ENCODE measurements at places on chromosomes 5 and 9.

DNA sequence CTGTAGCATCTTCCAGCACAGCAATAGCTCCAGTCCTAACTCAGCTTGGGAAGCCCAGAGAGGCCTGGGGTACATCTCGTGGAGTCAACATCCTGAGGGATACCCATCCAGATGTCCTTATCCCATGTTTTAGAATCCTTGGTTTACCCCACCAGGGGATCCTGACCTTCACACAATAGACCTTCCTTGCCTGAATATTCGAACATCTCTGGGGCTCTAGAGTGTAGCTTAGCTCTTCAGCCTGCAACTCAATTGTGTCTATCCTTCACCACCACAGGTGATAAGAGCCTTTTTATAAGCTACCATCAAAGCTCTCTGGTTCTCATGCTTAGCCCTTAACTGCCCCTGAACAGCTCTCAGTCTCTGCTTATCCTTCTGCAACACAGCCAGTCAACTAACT is 7.5 kb upstream of the RALGPS1 start:
- no peak for DNase-seq

DNA sequence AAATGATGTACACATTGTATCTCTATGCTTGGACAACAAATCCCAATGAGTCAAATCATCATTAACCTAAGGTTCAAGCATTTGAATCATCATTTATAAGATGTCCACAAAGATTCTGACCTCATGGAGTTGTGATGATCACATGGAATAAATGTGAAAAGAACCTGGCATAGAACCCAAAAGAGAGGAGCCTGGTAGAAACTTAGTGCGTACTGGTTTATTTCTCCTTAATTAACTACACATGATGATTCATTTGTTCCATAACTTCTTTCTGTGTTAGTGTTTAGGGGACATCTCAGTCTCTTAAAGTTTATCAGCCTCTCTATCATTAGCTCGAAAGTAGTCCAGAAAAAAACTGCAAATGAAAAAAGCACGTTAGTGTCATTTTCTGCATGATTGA is 411.6 kb downstream of the BRINP1 start:
- peak; percentile 75 for DNase-seq

DNA sequence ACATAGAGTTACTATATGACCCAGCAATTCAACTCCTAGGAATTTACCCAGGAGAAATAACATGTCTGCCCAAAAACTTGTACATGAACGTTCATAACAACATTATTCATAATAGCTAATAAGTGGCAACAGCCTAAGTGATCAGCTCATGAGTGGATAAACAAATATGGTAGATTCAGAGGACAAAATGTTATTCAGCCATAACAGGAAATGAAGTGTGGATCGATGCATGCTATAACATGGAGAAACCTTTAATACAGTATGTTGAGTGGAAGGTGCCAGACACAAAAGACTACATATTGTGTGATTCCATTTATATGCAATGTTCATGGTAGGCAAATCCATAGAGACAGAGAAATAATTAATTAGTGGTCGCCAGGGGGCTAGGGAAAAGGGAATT is 22.3 kb upstream of the NR3C1 start:
- DNase-seq: no peak

GRCh38 chr9:71987471-71988371 is 72.7 kb downstream of the C9orf57 start:
- DNase-seq: peak; percentile 29
